ENCODE measurements at places on chromosomes 4 and X.

DNA sequence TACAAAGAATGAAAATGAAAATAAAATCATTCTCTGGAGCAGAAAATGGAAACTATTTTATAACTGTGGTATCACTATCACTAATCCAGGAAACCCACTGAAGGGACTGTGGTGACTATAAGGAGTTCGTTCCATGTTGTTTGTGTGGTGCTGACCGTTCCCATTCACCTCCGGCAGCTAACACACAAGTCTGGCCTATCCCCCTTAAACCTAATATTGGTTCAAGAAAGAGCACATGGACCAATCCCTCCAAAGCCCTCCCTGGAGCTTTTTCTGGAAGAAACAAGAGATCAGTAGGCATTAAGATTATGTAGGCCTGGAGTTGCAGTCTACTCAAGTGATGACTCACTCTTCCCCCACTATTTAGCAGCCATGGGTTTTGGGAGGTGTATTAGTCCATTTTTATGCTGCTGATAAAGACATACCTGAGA lies 25.9 kb upstream of the FAM241A start:
- no peak for DNase-seq

GRCh38 chr4:61294936-61295335 lies 94.8 kb downstream of the ADGRL3 start:
- DNase-seq = no peak

GRCh38 chrX:72115380-72115779 lies 16.3 kb downstream of the RTL5 start:
- DNase-seq = no peak

DNA sequence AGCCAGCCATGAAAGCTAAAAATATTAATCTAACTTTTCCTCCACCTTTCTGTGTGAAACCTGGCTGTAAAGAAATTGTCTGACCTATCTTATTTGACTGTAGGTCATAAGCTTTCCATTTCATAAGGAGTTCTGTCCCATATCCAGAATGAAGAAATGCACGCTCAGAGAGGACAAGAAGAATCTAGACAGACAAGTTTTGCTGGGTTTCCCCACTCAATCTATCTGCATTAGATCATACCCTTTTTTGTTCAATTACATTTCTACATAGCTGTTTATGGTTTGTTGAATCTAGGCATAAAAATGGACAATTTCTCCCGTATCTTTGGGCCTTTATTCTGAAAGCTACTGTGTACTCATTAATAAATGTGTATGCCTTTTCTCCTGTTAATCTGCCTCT lies 1495.1 kb downstream of the C4orf33 start:
- DNase-seq = no peak

DNA sequence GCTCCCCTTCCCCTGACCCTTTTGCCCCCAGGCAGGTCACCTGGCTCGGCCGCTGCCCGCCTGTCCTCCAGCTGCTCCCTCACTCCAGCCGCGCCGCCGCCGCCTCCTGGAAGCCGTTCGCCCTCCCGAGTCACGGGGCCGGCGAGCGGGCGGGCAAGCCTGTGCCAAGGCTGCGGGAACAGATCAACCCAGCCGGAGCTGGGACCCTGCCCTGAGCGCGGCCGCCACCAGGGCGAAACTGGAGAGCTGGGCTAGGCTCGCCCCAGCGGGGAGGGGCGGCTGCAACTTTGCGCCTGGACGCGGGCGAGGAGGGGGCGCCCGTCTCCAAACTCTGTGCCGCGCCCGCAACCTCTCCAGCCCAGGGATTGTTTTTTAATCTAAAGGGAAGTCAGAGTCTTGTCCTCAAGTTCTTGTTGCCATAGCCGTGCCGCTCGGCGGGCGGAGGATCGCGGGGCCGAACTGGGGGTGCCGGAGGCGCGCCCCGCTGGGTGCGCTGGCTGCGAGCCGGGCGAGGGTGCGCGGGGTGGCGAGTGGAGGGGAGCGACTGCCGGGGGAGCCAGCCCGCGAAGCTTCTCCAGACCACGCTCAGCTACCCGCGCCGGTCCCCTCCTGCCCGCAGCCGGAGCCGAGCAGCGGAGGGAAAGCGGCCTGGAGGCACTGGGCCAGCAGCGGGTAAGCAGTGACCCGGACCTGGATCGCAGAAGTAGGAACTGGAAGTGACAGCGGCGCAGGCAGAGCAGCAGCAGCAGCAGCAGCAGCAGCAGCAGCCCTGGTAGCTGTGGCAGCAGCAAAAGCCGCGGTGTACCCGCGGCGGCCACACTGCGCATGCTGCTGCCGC lies 13.4 kb downstream of the ARHGEF6 start:
- peak; percentile 72 for DNase-seq

All from natural killer cell (primary cell).